NCI-H1092 (cell line): ENCODE measurements at places on chromosomes 2 and 18.

GRCh38 chr18:49001111-49001510, 50.3 kb upstream of the SMAD7 start:
- no peak for DNase-seq

GRCh38 chr2:219851801-219852481, 224.5 kb downstream of the SLC4A3 start:
- no peak for DNase-seq

DNA sequence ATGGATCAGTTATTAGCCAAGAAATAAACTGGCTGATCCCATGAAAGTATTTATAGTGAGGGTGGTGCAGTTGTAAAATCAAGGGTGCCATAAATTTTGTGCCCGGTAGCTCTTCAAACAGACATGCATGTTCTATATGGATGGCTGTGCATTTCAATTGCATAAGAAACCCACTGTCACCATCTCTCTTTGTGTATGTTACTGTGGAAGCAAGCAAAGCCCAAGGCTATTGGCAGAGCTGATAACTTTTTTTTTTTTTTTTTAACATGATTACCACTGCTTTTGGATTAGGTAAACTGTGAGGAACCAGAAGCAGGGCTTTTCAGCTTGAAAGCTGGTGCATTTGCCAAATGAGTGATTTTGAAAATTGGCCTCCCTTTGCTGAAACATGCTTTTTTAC, 332.6 kb downstream of the SOX11 start:
- no peak for DNase-seq

GRCh38 chr2:102480285-102481195, 7.5 kb downstream of the SLC9A4 start:
- DNase-seq, result no peak
